MG63 (cell line): ENCODE measurements at places on chromosomes 11 and 22. TPM values are rescaled to one million over a fixed set of nuclear protein-coding genes. Genes with fewer than 3 reads are reported as not detected.

The CRYAB gene
- 0.67 and 15.7 TPM in 2 replicates for total RNA-seq

The MUC5AC gene
- not detected in 2 replicates for total RNA-seq

The ZNF202 gene
- total RNA-seq = 10.0 and 21.2 TPM in 2 replicates

The ABTB2 gene
- 1.7 and 2.6 TPM in 2 replicates for total RNA-seq

- DNase-seq = no peak
These were observed 89.8 kb upstream of the MS4A8 start for GRCh38 chr11:60609632-60610031.

DNA sequence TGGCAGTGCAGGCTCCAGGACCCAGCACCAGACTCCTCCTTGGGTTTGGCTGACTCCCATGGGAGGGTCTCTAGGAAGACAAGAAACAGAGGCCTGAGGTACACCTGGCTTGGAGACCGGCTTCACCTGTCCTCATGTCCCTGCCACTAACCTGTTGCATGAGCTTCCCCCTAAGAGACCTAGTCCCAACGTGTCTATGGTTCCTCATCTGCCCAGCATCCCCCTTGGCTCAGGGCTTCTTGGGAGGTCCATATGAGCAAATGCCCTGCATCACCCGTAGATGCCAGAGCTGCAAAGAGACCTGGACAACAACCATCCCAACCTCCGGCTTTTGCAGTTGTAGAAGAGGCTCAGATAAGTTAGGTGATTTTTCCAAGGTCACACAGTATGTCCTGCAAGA is 123.5 kb downstream of the BUD13 start:
- no peak for DNase-seq

DNA sequence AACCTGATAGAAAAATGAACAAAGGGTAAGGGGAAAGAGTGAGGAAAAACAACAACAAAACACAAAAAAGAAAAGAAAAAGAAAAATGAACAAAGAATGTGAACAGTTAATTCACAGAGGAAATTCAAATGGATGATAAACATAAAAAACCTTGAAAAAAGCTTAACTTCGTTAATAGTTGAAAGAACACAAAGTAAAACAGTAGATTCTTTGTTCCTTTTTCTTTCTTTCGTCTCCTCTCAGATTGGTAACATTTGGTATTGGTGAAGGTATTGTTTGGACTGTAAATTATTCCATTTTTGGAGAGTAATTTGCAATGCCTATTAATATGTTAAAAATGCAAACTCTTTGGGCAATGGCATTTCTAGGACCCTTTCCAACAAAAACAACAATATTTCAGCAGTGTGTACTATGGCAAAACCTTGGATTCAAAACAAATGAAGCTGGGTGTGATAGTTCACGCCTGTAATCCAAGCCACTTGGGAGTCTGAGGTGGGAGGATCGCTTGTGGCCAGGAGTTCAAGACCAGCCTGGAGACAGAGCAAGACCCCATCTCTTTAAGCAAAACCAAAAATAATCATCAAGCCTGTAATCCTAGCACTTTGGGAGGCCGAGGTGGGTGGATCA is 3.3 kb upstream of the BACE1 start:
- no peak for DNase-seq
